ENCODE measurements at places on chromosomes 6 and 20.
A peak's percentile ranks its signal among the peaks of the same experiment; 100 is the strongest.

- peak; percentile 44 for DNase-seq
Measured at GRCh38 chr6:73969971-73970970, 274.3 kb downstream of the CD109 start.

- peak; percentile 68 for DNase-seq
Measured at GRCh38 chr20:10521068-10521831, 86.1 kb downstream of the SLX4IP start.

DNA sequence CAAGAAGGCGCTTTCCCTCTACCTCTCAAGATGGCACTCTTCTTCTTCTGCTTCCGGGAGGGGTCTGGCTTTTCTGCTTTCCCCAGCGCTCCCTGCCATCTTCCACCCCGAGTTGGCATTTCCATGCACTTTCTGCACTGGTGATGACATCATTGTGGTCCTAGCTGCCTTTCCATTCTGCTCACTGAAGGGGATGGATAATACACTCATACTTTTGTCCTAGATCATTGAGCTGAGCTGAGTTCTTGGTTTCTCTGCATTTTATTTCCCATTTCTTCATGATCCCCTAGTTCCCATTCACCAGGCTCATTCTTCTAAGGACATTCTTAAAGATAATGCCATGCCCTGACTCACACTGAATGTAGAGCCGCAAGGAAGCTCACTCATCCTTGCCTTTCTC is 96.7 kb downstream of the EDN1 start:
- DNase-seq: no peak

GRCh38 chr6:75619230-75619899 is 17.7 kb downstream of the SENP6 start:
- no peak for DNase-seq

- DNase-seq: no peak
Measured at GRCh38 chr20:52411611-52412010, 220.0 kb upstream of the ZFP64 start.

All from HTR-8/SVneo (cell line).